Kidney (tissue), 22 donors: ENCODE measurements at places on chromosomes 4 and X. TPM values are rescaled to one million over a fixed set of nuclear protein-coding genes. Genes with fewer than 3 reads are reported as not detected.

- DNase-seq = peak; percentile 32
These were observed 27.2 kb downstream of the TAPT1 start for GRCh38 chr4:16199093-16199492.

DNA sequence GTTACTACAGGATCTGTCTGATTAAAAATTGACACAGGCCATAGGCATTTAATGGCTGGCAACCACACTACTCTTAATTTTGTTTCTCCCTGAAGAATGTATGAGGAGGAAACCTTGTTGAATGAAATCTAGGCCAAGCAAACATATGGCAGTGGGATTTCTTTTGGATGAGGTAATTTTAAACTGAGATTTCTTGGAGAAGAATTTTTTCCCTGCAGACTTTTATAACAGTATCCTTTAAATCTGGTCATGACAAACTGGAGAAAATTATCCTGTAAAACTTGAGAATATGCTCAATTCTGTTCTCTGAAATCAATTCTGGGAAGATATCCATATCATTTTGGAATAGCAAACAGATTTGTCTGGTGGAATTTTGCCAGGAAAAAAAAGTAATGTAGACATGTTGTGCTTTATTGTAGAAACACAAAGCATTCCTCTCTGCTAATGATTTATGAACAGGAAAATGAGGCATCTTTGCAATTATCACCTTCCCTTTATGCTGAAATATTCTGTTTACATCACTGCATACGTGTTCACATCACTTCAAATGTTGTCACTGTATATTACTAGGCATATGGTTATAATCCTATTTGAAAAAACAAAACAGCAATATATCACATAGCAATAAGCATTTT, 108.3 kb upstream of the ARSJ start:
- DNase-seq = no peak

DNA sequence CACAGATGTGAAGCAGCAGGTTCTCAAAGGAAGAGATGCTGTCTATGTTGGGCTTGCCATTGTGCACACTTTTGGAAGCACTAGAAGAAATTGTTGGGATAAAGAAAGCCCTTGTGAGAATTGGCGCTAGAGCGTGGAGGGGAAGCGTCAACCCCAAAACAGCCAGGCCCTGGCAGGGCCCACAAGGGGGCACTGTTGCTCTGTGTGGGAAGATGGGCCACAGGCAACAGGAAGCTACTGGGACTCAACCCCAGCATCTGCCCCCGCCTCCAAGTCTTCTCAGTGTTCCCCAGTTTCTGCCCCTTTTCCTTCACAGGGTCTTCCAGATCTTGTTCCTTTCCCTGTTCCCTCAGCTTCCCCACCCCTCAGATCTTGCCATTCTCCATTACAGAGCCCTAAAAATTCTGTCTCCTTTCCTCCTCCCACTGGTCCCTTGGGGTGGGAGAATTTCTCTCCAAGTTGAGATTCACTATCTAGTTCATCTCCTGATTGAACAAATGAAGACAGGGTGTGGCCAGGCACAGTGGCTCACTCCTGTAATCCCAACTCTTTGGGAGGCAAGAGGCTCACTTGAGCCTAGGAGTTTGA, 85.5 kb downstream of the STARD8 start:
- DNase-seq = peak; percentile 81

GRCh38 chr4:95821867-95822266, 18.0 kb upstream of the PDHA2 start:
- DNase-seq = no peak

GRCh38 chrX:123277821-123278220, 93.7 kb downstream of the GRIA3 start:
- DNase-seq = no peak

- no peak for DNase-seq
These were observed 72.8 kb upstream of the MTNR1A start for GRCh38 chr4:186628058-186628711.

GRCh38 chr4:78880874-78881492, 58.3 kb downstream of the PAQR3 start:
- DNase-seq = no peak

GRCh38 chr4:182695009-182695408, 222.2 kb downstream of the DCTD start:
- DNase-seq = no peak

DNA sequence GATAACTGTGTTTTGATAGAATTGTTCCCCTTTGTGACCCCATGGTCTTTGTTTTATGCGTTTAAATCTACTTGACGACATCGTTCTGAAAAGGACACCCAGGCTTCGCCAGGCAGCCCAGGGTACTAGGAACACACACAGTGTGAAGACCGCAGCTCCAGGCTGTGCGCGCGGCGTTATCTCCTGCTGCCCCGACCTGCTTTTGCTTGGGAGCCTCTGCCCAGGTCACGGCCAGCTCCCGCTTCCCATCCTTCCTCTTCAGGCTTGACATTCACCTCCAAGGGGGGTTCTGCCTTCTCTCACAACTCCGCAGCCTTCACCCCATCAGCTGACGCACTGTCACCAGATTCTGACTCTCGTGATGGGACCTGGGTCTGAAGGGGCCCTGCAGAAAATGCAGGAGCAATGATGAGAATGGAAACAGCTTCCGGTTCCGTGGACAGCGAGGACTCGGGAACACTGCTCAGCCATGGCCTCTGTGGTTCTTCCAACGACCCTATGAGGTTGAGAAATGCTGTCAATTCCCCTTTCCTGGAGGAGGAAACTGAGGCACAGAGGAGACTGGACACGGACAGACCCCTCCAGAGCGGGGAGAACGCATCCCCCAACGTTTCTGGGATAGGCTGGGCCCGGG, 536 bp upstream of the HTRA3 start:
- DNase-seq = no peak

- peak; percentile 50 for DNase-seq
These were observed 77.7 kb upstream of the DHX15 start for GRCh38 chr4:24662056-24662455.

DNA sequence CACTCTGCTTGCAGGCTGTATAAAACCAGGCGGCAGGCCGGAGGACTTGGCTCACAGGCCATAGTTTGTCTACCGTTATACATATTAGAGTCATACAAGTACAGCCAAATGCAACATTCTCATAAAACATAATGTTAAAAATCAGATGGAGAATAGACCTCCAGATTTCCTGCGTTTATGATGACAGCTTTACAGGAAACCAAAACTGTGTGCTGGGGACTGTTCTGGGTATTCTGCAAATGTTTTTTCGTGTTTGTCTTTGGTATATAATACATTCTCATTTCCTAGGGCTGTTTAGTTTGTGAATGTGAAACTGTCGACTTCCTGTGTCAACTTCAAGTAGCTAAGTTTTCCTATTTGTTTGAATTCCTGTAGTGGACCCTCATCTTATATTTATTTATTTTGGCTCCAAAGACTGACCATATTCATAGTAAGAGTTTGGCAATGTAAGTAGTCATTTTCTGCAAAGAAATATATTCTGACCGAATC, 79.5 kb upstream of the FAM9C start:
- DNase-seq = no peak

DNA sequence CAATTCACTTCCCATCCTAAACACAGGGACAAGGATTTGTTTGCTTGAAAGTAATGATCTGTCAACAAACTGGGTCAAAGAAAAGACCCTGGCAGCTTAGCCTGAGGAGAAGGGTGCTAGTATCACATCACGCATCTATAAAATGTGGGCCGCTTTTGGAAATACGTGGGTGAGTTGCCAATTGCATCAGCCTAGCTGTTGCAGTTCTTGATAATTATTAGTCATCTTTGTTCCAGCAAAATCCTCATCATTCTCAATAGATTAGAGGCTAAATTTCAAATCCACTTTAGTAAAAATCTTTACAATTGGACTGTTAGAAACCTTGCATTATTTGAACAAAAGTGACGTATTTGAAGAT, 33.6 kb upstream of the TAPT1 start:
- no peak for DNase-seq

DNA sequence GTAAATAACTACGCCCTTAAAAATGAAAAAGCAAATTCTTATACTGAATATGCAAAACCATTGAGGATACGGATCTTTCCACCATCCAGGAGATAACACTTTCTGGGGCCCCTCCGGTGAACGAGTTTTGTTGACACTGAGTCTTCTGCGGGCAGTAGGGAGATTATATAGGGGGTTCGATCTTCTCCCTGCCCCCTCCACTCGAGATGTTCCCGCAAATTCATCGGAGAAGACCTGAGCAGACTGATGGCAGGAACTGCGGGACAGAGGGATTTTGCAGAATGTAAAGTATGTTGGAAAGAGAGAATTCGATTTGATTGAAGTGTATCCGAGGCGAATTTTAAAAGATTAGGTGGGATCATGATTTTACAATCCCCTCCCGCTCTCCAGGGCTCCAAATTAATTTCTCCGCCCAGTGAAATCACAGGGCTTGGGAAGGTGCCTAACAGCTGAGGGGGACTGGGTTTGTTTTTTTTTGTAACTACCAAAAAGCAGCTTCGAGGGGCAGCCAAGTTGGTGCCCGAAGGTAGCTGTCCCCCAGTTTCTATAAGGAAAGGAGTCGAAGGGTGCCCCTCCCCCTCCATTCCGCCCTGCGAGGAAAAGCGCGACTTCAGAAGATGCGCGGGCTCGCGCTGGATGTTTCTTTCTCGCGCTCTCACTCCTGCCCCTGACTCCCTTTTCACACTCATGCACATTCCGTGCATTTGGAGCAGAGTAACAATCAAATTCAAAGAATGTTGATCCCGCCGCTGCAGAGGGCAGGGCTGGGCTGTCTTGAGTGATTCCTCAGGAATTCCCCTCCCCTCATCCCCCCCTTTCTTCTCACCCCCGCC, 1.2 kb downstream of the TMEM255A start:
- DNase-seq = no peak

Gene XKRX
- total RNA-seq = 0.63 TPM

Gene RTL3
- total RNA-seq = not detected

Gene CYBB
- 43.7 TPM for total RNA-seq

Gene ZFYVE28
- total RNA-seq = 18.9 TPM

Gene FAM9C
- total RNA-seq = not detected

Gene ELMOD2
- 25.6 TPM for total RNA-seq

Gene PNMA5
- not detected for total RNA-seq
